Non-pigmented ciliary epithelial cell (primary cell): ENCODE measurements at places on chromosomes 16 and 17.

DNA sequence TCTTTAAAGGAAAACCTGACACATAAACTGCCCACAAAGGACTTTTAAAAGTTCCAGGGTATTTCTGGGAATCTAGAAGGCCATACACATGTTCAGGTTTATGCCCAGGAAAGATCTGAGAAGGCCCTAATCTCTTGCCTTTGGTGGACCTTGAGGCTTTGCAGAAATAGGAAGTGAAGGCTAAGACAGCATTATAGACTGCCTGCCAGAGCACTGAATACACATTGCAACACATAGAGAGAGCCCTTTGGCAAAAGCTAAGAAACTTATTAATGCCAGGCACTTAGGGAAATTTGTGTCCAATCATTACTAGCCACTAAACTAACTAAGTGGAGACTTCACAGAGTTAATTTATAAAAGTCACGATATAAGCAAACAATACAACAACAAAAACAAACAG lies 70.4 kb downstream of the MMD start:
- DNase-seq: no peak

DNA sequence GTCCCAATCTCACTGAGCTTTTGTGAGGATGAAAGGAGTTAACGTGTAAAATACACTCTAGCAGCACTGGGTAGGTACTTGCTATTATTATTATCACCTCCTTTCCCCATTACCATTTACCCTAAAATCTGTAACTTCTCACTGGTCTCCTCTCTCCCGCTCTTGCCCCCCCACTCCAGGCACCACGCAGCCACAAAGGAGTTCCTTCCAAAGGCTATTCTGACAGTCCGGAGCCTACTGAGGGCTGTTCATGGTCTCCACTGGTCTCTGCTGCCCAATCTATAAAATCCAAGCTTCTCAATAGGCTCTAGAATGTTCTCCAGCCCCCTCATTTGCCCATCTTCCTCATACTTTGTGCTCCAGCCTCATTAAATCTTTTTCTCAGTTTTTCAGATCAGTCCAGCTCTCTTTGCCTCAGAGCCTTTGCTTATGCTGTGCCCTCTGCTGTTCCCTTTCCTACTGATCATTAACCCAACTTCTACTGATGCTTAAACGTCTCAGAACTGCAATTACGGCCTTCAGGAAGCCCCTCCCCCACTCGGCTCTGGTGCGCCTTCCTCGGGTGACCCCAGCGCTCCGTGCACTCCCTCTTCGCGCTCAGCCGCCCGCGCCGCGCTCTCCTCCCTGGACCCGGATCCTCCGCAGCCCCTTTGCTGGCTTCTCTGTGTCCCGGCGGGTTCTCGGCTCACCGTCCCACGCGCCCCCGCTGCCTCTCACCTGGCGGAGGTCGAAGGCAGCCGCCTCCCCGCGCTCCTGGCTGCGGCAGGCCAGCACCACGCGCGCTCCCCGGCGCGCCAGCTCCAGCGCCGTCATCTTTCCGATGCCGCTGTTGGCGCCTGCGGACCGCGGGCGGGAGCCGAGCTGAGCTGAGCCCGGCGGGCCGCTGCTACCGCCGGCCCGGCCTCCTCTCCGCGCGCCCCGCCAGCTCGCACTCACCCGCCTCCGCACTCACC lies 737 bp downstream of the DHRS13 start:
- no peak for DNase-seq

GRCh38 chr17:62876063-62876462 lies 67.9 kb upstream of the MARCHF10 start:
- DNase-seq: no peak

DNA sequence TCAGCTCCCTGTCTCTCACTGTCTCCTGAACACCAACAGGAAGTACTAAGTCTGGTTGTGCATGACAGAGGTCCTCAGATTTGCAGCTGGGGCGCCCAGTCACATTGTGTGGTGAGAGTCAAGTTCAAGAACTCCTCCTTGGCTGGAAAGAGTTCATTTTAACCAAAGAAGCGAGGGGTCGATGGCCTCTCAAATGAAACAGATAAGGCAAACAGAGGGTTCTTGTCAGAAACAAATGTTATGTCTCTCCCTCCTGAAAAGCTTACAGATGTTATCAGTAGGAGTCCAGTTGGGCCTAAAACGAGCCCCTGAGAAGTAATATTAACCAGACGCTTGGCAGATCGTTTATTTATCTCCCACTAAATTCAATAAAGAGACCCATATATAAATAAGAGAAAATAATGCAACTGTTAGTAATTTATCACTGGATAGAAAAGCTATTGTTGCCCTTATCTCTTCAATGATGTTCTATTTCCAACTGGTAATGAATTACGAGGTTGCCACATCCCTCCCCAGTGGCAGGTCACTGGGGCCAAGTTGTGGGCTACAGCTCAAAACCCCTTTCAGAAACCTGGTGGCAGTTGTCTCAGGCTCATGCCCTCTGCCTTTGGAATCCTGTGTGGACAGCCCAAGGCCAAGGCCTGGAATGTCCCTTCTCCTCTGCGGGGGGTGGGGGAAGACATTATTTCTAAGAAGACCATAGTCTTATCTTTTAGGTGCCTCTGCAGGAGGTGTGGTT lies 307.5 kb upstream of the DYNLRB2 start:
- no peak for DNase-seq

DNA sequence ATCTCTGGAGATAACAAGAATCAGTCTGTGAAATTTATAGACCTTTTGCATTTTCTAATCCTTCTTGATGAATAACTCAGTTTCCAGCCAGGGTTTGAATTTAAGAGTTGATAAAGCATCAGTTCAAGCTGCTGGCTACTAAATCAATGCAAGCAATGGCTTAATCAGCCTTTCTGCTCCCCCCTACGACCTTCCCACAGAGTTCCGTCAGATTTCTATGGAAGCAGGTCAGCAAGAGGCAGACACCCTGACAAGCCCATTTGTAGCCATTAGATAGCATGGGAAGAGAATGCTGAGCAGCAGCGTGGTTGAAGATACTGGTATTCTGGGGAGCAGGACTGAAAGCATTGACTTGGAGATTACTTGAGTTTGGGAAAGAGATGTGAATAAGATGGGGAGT lies 868.1 kb downstream of the KCNJ2 start:
- DNase-seq: no peak

GRCh38 chr16:11114366-11115164 lies 141.4 kb downstream of the SOCS1 start:
- no peak for DNase-seq

DNA sequence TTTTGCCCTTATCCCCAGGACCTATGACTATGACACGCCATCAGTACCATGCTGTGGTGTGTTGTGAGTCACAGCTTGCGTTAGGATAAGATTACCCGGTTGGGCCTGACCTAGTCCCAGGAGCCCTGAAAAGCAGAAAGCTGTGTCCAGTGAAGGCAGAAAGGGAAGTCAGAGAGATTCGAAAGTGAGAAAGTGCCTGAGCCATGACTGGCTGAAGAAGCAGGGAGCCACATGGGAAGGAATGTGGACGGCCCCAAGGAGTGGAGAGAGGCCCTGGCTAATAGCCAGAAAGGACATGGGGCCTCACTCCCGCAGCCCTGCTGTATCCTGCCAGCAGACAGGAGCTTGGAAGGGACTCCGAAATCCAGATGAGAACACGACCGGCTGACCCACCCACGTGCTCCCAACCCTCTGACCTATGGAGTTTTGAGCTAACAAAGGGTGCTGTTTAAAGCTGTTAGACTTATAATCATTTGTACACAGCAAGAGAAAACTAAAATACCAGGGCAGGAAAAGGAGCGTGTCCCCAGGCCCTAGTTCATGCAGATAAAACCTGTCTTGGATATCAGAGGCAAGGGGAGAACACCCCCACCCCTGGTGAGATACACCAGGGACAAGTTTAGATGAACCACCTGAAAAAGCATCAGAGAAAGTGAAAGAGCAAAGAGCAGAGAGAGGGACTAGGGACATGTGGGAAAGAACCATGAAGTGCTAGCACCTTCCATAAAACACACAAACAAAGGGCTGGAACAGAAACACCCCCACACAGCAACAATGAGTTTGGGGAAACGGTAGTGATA lies 115.3 kb downstream of the SLC39A11 start:
- peak; percentile 82 for DNase-seq

GRCh38 chr16:57876210-57876609 lies 73.9 kb upstream of the KIFC3 start:
- DNase-seq: no peak

- no peak for DNase-seq
These were observed 25.2 kb downstream of the DNAH2 start for GRCh38 chr17:7742729-7743128.

DNA sequence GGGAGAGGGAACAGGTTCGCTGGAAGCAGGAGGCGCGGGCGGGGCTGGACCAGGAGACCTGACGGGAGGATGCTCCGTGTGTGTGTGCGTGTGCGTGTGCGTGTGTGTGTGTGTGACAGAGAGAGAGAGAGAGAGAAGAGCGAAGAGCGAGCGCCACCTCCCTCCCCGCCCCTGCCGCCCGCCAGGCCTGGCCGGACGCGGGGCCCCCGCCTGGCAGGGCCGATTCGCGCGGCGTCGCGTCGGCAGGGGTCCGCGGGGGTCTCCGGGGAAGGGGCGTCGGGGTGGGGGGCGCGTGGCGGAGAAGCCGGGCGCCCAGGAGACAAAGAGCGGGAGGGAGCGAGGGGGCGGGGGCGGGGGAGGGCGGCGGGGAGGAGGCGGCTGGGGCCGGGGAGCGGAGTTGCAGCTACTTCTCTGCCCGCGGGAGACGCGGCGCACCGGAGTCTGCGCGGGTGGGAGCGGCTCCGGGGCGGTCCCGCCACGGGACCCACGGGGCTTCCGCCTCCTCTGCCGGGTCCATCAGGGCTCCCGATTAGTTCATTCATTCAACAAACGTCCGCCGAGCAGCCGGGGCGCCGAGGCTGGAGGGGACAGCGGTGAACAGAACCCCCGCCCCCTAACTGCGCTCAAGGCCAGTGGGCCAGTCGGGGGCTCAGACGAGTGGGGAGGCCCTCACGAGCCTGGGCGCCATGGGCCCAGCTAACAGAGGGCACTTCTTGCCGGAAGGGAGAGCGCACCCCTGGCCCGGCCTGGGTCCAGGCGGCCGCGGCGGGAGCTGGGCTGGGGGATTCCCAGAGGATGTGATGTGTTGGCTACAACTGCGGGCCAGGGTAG lies at the start of gene SAMD14:
Gene SAMD14 (minus strand): TSS at position 433 of the 831 bp plus-strand sequence. CDS start 5,201 bp downstream, outside the sequence.
- no peak for DNase-seq

- DNase-seq: no peak
These were observed 15.0 kb upstream of the CPD start for GRCh38 chr17:30363715-30364202.

GRCh38 chr16:57637424-57637823 lies 9.0 kb downstream of the ADGRG1 start:
- no peak for DNase-seq

GRCh38 chr16:31487720-31488467 lies 5.0 kb downstream of the SLC5A2 start:
- no peak for DNase-seq

- DNase-seq: no peak
These were observed 11.1 kb downstream of the LDHD start for GRCh38 chr16:75105306-75106061.

GRCh38 chr16:70800311-70800710 lies 647 bp downstream of the VAC14 start:
- DNase-seq: no peak

DNA sequence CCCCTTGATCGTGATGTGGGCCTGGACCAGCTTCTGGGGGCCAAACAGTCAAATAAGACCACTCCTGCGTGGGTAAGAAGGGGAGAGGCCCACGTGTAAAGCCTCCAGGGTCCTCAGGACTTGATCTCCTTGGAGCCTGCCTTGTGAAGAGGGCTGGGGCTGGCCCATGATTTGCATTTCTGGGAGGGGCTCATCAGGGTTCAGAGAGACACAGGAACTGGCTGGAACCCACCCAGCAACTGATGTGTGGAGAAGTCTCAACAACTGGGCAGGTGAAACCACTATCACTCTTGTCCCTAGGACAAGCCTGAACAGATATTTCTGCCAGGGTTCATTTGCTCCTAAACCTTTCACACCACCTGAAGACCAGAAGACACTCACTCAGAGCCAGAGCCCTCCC lies 214.7 kb downstream of the ZNF423 start:
- DNase-seq: no peak

GRCh38 chr16:3175157-3176093 lies 12.6 kb upstream of the OR1F1 start:
- no peak for DNase-seq

GRCh38 chr16:14427371-14427948 lies 202.6 kb downstream of the PARN start:
- DNase-seq: no peak

DNA sequence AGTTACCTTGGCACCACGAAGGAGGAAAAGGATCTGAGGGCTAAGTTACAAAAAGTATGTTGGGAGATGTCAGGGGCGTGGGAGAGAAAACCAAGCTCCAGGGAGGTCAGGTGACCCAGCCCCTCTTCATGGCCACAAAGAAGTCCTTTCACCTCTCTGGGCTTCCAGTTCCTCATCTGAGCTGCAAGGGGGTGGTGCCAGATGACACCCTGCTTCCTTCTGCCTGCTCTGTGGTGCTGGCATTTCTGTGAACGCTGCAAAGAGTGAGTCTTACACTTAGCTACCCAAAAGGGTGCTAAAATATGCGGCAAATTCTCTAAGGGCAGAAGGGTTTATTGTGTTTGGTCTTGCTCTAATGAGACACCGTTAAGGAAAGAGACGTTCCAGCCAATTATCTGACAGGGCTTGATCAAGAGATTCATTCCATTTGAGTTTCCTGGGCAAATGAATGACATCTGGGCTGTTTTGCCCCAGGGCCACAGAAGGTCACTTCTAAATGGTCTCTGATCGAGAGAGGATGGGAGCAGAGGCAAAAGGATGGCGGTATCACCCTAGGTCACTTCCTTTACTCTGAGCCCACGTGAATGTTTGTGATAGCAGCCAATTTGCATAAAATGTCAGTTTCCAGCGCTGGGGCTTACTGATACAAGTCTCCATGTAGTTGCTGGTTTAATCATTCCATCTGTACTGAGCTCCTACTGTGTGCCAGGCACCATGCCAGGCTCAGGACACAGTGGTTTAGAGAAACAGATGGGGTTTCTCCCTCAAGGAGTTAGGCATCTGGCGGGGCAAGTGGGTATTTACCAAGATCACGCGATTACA lies 210.2 kb downstream of the KATNIP start:
- no peak for DNase-seq

GRCh38 chr16:23121024-23121423 lies 28.2 kb downstream of the USP31 start:
- DNase-seq: no peak
